ENCODE measurements at places on chromosomes 13 and 19.

- DNase-seq = no peak
Measured at GRCh38 chr19:41784312-41784711, 12.1 kb upstream of the CEACAM3 start.

- no peak for DNase-seq
Measured at GRCh38 chr13:94707400-94708021, 4.8 kb downstream of the SOX21 start.

DNA sequence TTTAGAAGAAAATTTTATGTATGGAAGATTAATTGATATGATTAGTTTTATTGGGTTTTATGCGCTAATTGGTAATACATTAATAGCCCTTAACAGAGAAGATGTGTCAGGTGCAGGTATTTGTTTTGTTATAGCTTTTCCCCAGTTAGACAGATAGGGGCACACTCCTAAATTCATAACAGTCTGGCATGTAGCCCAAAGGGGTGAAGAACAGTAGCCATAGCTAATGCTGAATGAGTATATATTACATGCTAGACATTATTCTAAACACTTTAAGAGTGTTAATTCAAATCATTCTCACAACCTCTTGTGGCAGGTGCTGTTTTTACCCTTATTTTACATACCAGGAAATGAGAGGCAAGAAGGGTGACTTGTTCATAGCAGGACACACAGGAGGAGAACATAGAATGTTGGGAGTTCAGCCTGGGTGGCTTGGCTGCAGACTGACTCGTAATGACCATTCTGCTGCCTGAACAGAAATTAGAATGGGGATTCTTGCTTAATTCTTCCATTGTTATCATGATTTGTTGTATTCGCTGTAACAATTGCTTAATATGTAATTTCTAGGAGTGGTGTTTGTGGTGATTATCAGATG lies 20.1 kb downstream of the PCCA start:
- DNase-seq = no peak

DNA sequence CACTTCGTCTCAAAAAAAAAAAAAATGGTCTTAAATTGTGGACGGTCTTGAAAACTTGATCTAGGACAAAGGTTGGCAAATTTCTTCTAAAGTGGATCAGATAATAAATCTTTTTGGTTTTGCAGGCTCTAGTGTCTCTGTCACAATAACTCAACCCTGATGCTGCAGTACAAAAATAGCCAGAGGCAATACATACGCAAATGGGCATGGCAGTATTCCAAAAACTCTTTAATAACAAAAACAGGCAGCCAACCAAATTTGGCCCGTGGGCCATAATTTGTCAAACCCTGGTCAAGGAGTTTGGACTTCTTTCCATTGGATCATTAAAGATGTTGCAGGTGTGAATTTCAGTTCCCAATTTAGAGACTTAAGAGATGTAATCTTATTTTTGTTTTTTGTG lies 93.5 kb upstream of the MRI1 start:
- DNase-seq = no peak

DNA sequence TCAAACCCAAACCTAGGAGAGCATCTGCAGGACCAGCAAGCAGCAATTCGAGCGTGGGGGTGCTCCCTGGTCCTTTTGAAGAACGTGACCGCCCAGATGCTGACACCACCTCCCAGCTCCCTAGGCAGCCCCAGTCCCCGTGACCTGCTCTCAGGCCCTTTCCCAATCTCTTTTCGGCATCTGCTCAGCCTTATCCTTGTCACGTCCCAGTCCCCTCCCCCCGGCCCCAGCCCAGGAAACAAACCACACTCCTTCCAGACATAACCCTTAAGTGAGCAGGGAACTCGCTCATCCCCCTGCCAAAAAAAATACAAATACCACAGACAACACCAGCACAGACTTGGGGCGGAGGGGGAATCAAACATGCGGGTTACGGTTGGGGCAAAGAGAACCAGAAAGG lies 3.3 kb downstream of the MLLT1 start:
- DNase-seq = no peak

DNA sequence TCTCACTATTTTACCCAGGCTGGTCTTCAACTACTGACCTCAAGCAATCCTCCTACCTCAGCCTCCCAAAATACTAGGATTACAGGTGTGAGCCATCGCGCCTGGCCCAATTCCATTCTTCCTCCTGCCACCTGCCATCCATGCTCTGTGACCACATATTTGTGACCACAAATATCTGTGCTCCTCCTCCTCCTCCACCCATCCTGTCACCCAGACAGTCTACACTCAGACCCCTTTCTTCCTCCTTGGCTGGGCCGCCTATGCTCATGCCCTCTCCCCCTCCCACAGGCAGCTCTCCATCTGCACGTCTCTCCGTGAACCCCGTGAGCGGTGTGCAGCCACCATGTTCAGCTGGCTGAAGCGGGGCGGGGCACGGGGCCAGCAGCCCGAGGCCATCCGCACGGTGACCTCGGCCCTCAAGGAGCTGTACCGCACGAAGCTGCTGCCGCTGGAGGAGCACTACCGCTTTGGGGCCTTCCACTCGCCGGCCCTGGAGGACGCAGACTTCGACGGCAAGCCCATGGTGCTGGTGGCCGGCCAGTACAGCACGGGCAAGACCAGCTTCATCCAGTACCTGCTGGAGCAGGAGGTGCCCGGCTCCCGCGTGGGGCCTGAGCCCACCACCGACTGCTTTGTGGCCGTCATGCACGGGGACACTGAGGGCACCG lies 3.2 kb downstream of the EHD2 start:
- no peak for DNase-seq

GRCh38 chr13:20414546-20415305 lies 110.9 kb downstream of the CRYL1 start:
- no peak for DNase-seq

GRCh38 chr19:50417111-50418081 lies 1.3 kb upstream of the SPIB start:
- DNase-seq = no peak

DNA sequence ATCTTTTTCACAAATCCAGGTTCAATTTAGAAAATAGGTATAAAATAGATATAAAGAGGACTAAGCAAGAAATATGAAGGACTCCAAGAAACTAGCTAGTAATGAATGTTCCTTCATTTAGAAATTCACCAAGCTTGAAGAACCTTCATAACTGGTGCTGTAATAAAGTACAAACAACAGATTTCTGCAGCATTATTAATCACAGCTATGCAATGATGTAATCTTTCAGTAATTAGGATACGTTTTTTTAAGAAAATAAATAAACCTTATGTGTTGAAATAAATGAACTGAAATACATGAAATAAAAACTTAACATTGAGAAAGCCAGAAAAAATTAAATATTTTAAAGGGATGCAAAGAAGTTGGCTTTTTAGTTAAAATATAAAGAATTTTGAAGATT lies 236.1 kb downstream of the RGCC start:
- DNase-seq = no peak

- DNase-seq = no peak
Measured at GRCh38 chr13:27973291-27973690, 4.2 kb upstream of the CDX2 start.

GRCh38 chr13:111370570-111371535 lies 50.4 kb downstream of the TEX29 start:
- DNase-seq = no peak

GRCh38 chr13:51848674-51849073 lies 3.7 kb upstream of the TMEM272 start:
- DNase-seq = no peak

GRCh38 chr13:40661875-40662665 lies 4.4 kb downstream of the FOXO1 start:
- no peak for DNase-seq

DNA sequence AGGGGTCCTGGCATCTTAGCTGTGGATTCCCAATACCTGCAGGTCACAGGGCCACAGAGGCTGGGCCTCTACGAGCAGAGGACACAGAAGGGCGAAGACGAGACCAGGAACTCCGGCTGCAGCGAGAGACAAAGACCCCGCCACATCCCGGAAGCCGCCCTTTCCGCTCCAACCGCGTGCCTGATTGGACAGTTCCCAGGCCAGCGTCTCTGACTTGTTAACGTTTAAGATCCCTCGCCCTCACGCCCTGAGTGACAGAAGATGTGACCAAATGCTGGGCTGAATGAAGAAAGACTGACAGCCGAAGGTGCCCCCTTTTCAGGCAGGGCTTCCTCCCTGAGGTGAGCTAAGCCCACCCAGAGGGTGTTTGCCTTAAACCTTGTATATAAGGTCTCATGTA lies at the start of gene ZNF98:
TSS of gene ZNF98 (minus strand) at position 136 of the 400 bp plus-strand sequence. CDS start at position 14, 122 bp downstream.
- DNase-seq = peak; percentile 94

GRCh38 chr13:22925881-22926747 lies 254.7 kb upstream of the SGCG start:
- DNase-seq = no peak

- DNase-seq = no peak
Measured at GRCh38 chr13:60540276-60540675, 143.3 kb downstream of the TDRD3 start.

- no peak for DNase-seq
Measured at GRCh38 chr13:31982540-31982939, 49.0 kb upstream of the FRY start.

DNA sequence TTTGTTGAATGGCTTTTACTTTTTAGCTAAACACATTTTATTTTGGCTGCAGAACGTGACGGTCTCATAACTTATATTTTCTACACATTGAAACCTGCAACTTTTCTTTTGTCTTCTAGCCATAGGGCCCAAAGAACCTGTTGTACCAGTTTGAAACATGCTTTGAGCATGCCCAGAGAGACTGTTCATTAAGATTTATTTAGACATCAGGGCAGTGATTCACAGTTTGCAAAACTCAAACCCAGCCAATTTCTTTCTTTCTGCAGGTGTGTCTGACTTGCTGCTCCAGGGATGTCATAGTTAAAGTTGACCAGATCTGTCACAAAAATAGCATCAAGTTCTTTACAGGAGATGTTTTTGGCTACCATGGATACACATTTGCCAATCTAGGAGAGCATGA lies 22.0 kb downstream of the SAE1 start:
- DNase-seq = no peak

DNA sequence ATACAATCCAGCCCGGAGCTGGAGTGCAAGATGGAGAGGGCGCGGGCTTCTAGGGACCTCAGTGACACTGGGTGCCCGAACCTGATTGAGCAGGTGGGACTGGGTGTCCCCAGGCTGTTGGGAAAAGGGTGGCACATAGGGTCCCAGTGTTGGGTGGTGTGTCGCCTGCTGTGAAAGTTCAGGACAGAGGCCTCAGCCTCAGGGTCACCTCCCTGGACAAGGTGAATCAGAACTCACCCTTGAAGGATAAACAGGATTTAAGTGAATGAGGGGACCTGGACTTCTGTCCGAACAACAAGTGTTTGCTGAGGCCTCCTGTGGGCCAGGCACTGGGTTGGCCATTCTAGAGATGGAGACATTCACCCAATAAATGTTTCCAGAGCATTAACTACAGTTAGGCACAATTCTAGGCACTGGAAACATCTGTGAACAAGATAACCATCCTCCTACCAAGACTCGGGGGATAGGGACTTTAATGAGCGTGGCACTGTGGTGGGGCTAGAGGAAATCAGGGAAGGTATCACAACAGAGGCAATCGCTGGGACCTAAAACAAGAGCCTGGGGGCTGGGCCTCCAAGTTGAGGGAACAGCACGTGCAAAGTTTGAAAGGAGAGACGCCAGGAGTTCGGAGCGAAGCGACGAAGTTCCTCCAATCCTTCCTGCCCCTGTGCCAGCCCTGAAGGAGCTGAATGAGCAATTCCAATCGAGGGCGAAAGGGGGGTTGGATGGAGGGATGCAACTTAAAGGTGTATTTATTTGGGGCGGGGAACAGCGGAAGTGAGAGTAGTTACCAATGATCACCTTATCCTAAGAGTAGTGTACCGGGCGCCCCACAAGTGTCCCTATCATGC lies 921 bp upstream of the POLD1 start:
- DNase-seq = no peak

DNA sequence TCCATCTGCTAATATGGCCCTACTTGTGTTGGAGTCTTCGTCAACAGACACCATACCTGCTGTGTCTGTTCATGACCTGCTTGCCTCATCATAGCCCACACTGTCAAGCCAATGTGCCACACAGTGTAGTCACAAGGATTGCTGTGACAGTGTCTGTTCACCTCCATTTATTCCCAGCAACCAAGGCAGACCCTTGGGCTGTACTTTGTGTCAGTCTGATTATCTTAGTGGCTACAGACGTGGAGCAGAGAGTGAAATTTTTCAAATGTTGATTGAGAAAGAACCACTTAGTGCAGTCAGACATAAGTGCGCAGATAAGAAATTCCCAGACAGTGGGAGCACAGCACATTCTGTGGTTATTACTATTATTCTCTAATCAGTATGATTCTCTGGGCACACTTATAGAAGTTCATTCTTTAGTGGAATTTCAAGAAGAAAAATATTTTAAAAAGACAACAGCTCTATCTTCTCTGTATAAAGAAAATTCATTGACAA lies 184.6 kb downstream of the GPC6 start:
- no peak for DNase-seq

DNA sequence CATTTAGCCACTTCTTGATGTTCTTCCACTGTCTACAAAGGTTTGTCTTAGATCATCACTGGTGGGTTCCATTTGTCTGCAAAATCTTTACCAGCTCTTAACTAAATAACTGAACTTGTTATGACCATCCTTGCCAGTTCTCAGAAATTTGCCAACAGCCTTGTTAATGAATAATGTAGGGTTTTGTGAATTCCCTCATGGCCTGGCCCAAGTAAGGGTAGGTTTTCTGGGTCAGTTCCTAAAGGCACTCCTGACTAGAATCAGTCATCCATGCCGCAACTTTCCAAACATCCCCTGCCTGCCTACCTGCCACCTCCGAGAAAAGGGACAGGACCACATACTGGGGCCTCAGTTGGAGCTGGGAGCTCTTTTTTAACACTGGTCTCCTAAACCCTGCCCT lies 4.0 kb downstream of the COL4A1 start:
- no peak for DNase-seq

DNA sequence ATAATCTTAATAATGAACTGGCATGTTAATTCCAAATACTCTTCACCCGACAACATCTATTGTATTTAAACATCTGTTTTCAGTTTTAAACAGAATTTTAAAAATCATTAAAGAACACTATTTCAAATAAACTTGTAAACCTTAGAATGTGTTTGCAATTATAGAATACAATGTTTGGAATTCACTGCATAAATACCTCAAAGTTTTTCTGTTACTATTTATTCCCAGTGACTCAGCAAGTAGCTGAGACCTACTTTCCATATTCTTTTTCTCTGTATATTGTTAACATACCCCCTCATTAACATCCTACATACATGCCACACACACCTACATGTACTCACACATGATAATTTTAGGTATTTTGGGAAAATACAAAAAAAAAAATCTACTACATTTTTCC lies 1134.3 kb downstream of the SLITRK1 start:
- DNase-seq = no peak

DNA sequence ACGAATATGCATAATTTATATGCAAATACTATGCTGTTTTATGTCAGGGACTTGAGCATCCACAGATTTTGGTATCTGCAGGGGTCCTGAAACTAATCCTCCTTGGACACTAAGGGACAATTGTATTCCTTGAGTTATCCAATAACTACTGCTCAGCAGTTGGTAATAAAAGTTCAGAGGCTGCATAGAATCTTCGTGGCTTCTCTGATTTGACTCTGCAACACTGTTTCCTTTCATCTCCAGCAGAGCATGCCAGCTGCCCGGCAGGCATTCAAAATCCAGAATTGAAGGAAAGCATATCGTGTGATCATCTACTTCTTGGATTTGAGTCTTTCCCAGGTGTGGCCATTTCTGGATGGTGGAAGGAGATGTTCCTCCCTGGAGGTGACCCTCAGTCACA lies 64.5 kb upstream of the MRI1 start:
- no peak for DNase-seq

GRCh38 chr19:28456252-28456651 lies 756.7 kb downstream of the UQCRFS1 start:
- DNase-seq = no peak
